Type B pancreatic cell (in vitro differentiated cells): ENCODE measurements at places on chromosomes 5 and 9. TPM values are rescaled to one million over a fixed set of nuclear protein-coding genes. Genes with fewer than 3 reads are reported as not detected.
A peak's percentile ranks its signal among the peaks of the same experiment; 100 is the strongest.

DNA sequence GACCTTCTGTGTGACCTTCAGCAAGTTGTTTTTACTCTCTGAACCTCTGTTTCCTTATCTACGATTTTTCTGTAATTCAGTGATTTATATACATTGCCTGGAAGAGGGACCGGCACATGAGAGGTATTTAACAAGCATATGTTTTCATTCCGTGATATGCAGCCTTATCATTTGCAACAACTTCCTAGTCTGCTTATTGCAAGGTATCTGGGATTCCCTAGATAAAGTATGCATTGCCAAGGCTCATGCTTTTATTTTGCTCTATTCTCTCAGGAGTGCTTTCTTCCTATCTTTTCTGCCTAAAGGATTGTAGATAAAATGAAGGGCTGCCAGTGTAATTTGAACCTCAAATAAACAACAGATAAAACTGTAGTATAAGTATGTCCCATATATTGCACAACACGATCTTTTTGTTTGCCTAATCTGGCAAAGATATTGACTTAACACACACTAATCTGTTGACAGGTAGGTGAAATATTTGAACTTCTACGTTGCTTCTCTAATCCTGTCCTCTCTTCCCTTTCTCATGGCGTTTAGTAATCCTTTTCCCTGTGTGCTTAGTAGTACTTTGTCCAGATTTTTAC is 377.2 kb upstream of the TNC start:
- no peak overlapping the region for H3K27ac ChIP-seq
- no peak for DNase-seq
- peaks cover 13% of the 10 kb centered on the region for H3K4me1 ChIP-seq

DNA sequence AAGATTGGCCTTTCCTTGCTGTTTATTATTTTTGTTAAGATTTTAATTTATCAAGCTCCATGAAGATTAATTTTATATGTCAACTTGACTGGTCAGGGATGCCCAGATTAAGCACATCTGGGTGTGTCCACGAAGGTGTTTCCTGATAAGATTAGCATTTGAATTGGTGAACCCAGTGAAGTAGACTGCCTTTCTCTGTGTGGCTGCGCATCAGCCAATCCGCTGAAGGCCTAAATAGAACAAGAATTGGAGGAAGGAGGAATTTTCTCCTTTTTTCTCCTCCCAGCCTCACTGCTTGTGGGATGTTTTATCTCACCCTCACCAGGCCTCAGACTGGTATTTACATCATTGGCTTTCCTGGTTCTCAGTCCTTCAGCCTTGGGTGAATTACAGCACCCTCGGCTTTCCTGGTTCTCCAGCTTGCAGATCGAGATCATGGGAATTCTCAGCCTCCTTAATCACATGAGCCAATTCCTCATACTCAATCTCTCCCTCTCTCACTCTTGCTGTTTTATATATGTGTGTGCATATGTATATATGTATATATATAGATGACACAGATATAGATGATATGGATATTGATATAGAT is 135.4 kb upstream of the SPEF2 start:
- no peaks in the 10 kb centered on the region for H3K36me3 ChIP-seq
- no peak for DNase-seq
- H3K4me3 ChIP-seq, result no peak overlapping the region
- H3K4me1 ChIP-seq, result peaks cover 9% of the 10 kb centered on the region
- H3K27ac ChIP-seq, result no peak overlapping the region
- no peaks in the 10 kb centered on the region for H3K27me3 ChIP-seq

- peaks cover 44% of the 10 kb centered on the region for H3K4me1 ChIP-seq
- peak; percentile 81 for DNase-seq
- peaks cover 7% of the 10 kb centered on the region for H3K27me3 ChIP-seq
- H3K4me3 ChIP-seq, result peak overlapping the region; percentile 89
Observed at GRCh38 chr9:136791516-136792276, 552 bp downstream of the TMEM141 start.

- no peak overlapping the region for H3K27ac ChIP-seq
- no peak overlapping the region for H3K4me3 ChIP-seq
- H3K27me3 ChIP-seq, result no peaks in the 10 kb centered on the region
- H3K4me1 ChIP-seq, result peaks cover 32% of the 10 kb centered on the region
- DNase-seq, result no peak
- H3K36me3 ChIP-seq, result no peaks in the 10 kb centered on the region
Observed at GRCh38 chr5:54844905-54845566, 140.4 kb downstream of the ESM1 start.

GRCh38 chr5:150302301-150303069 is at the start of gene ARSI:
Gene ARSI (minus strand): TSS chr5:150302905. CDS start chr5:150302373, 532 bp downstream.
- H3K4me3 ChIP-seq, result peak within 1 kb of the TSS; percentile 83
- H3K36me3 ChIP-seq, result no peaks in the 10 kb centered on the region

GRCh38 chr9:83441390-83441789 is 96.8 kb downstream of the FRMD3 start:
- no peak overlapping the region for H3K27ac ChIP-seq
- no peaks in the 10 kb centered on the region for H3K36me3 ChIP-seq
- no peak for DNase-seq
- no peaks in the 10 kb centered on the region for H3K27me3 ChIP-seq

DNA sequence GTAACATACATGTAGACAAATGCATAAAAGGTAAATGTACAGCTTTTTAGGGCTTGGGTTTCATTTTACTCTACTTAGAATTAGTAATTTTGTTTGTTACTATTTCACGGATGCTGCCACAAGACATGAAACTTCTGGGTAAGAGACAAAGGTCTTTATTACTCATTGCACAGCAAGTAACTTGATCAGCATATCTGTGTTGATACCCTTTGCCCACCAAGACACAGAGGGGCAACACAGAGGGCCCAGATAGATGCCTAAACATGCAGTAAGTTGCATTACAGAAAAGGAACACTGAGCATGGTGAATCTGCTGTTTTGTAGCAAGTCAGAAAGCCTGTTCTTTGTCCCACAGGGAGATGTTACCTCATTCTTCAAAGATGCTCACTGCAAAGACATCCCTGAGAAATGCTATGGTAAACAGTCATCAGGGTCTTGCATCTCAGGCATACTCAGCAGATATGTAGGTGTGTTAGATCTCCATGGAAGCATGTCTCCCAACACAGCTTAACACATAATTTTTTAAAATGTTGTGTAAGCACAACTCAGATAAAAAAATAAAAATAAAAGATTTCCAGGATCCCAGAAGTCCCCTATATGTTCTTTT is 10.3 kb downstream of the ITGA2 start:
- DNase-seq, result no peak
- no peak overlapping the region for H3K27ac ChIP-seq
- H3K4me1 ChIP-seq, result peaks cover 4% of the 10 kb centered on the region
- no peak overlapping the region for H3K4me3 ChIP-seq
- H3K36me3 ChIP-seq, result no peaks in the 10 kb centered on the region
- no peaks in the 10 kb centered on the region for H3K27me3 ChIP-seq

GRCh38 chr5:162268694-162269481 is 201.3 kb downstream of the GABRG2 start:
- H3K4me1 ChIP-seq, result no peaks in the 10 kb centered on the region
- no peak for DNase-seq
- no peaks in the 10 kb centered on the region for H3K27me3 ChIP-seq

DNA sequence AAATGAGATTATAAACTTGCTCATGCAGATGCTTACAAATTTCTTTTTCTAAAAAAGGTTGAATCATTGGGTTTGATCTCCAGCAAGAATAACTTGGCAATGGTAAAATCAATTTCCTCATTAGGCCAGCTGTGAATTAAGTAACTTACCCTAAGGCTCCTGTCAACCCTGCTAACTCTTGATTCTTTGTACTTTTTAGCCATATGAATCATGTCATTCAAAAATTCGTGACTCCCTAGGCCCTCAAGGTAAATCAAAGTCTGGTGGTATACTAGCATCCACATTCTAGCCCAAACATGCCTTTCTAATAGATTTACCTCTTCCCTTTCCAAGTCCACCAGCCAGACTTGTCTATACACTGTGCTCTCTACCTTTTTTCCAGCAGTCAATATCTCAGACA is 420.8 kb upstream of the BRINP1 start:
- peaks cover 11% of the 10 kb centered on the region for H3K27me3 ChIP-seq
- peak overlapping the region; percentile 30 for H3K27ac ChIP-seq
- no peak for DNase-seq
- H3K36me3 ChIP-seq, result no peaks in the 10 kb centered on the region
- peaks cover 10% of the 10 kb centered on the region for H3K4me1 ChIP-seq

DNA sequence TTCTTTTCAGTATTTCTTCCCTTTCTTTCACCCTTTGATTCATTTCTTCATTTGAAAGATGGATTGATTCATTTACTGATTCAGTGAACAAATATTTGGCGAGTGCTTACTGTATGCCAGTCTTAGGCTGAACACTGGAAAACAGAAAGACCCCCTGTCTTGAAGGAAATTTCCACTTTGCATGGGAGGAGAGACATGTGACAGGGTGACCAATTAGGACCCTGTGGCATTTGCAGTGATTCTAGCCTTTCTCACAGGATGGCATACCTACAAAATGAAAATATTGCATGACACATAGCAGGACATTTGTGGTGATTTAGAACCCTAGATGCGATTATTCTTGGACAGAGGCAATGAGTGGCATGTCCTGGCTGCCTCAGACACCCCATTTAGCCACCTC is 407.2 kb upstream of the SGCD start:
- no peaks in the 10 kb centered on the region for H3K4me1 ChIP-seq
- no peak for DNase-seq
- no peaks in the 10 kb centered on the region for H3K36me3 ChIP-seq
- no peak overlapping the region for H3K4me3 ChIP-seq
- peaks cover 7% of the 10 kb centered on the region for H3K27me3 ChIP-seq

DNA sequence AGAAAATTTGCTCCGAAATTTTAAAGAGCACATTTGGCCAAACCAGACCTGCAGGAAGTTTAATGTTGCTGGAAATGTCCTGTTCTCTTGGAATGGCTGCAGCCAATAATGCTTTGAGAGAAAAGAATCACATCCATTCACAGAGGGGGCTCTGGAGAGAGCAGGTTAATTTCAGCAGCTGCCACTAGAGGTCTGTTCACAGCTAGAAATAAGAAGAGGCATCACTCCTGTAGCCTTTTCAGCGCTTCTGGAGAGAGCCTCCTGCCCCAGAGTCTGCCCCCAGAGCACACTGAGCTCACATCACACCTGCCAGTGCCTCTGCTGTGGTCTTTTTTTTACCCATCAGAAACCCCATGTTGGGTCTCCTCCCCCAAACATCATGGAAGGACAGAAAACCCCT is 124.8 kb upstream of the RAD23B start:
- H3K36me3 ChIP-seq, result no peaks in the 10 kb centered on the region
- H3K27ac ChIP-seq, result no peak overlapping the region
- no peaks in the 10 kb centered on the region for H3K27me3 ChIP-seq
- H3K4me3 ChIP-seq, result no peak overlapping the region
- no peaks in the 10 kb centered on the region for H3K4me1 ChIP-seq

DNA sequence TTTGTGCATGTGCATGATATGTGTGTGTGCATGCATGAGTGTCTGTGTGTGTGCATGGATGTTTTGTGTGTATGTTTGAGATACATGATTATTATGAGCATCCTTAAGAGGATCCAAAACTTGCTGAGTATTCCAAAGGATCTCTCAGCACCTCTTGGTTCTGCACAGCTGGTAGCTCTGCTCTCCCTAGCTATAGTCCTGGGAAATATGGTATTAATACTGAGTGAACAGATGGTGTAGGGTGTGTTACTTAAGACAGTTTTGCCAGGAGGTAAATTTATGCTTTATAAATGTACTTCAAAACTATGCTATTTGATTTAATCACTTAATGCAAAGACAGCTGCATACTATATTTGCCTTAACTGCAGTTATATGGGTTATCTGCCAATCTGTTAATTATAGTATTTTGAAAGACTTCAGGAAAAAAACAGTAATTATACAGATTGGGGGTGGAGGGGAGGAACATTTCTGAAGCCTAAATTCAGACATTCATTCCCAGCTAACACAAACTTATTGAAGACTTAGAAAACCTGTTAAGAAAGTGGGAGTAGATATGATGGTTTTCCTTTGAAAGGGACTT is 215.5 kb downstream of the MPDZ start:
- no peak for DNase-seq
- no peak overlapping the region for H3K4me3 ChIP-seq
- no peak overlapping the region for H3K27ac ChIP-seq
- H3K27me3 ChIP-seq, result peaks cover 22% of the 10 kb centered on the region
- no peaks in the 10 kb centered on the region for H3K36me3 ChIP-seq

Gene NMUR2
- 0.33 and 0.80 TPM in 2 replicates for total RNA-seq

Gene OR1J2
- total RNA-seq, result not detected in 2 replicates

Gene FAM81B
- 2.4 and 12.6 TPM in 2 replicates for total RNA-seq

Gene LHX3
- total RNA-seq, result 0.10 and 0.90 TPM in 2 replicates

Gene SERF1A
- total RNA-seq, result 10.0 and 24.6 TPM in 2 replicates

Gene TRIO
- total RNA-seq, result 61.9 and 145 TPM in 2 replicates
